Nucleus accumbens (tissue), 56 donors: ENCODE measurements at places on chromosomes 13 and 19.

DNA sequence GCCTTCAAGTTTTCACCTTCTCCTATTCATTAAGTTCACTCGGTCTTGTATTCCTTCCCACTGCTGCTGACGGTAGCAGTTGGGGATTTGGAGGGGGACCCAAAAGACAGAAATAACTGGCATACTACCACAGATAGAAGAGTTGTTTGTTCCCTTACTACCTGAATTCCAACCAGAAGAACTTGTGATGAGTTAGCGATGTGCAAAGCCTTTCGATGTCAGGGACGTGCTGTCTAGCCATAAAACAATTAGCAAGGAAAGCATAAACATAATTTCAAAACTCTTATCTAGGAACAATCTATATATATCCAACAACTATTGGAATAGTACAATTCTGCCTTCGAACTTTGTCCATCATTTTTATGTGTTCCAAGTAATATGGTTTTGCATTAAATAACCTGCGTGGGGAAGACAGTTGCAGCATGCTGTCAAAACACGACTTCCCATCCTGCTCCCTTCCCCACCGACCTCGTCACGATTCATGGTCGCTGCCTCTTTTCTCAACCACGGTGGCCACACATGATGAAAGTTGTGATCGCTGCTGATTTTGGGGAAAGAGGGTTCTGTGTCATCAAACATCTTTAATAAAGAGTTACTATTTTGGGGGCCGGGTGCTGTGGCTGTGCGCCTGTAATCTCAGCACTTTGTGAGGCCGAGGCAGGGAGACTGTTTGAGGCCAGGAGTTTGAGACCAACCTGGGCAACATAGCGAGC, 3.8 kb upstream of the SLC7A9 start:
- DNase-seq = no peak

DNA sequence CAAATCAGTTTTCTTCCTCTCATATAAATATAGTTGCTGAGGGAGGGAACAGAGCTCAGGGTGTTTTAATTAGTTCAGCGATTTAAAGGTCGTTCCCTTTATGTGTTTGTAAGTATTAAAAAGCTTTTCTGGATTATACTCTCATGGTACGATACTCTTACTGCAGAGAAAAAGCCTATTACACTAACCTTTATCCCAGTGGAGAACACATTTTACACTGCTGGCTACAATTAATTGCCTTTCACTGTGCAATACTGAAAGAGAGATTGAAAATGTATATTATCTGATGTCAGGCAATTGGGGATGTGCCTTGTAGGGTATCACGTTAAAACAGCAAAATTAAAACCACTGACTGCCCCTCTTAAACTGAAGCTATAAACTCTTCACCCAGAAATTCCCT, 526.9 kb upstream of the SGCG start:
- DNase-seq = no peak

- DNase-seq = peak; percentile 4
Observed at GRCh38 chr13:95603887-95604555, 40.5 kb downstream of the DZIP1 start.

DNA sequence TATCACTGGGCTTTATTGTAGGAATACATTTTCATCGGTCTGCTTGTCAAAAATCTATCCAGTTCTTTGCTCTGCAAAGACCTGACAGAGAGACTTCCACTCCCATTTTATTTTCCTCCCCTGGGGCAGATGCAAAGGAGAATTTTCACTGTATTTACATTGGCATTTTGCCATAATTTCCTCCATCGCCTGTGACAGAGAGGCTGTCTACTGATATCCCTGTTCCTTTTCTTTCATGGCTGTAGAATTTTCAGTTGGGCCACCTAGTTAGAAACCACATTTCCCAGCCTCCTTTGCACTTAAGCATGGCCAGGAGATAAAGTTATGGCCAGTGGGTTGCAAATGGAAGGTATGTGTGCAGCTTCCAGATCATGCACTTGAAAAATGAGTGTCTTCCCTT, 89.3 kb downstream of the NUFIP1 start:
- no peak for DNase-seq

DNA sequence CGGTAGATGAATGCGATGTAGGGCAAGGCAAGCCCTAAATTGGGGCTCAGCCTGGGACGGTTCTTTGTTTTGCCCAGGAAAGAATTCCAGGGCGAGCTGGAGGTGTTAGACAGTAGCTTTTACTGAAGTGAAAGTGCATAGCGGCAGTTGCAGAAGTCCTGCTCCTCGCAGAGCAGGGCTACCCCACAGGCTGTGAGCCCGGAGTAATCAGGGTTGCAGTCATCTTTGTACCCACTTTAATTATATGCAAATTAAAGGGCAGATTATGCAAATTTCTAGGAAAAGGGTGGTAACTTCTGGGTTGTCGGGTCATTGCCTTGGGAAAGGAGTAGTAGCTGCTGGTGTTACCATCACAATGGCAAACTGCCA, 30.5 kb downstream of the VAV1 start:
- DNase-seq = no peak

- no peak for DNase-seq
Observed at GRCh38 chr19:1467490-1468273, 11.3 kb downstream of the C19orf25 start.

DNA sequence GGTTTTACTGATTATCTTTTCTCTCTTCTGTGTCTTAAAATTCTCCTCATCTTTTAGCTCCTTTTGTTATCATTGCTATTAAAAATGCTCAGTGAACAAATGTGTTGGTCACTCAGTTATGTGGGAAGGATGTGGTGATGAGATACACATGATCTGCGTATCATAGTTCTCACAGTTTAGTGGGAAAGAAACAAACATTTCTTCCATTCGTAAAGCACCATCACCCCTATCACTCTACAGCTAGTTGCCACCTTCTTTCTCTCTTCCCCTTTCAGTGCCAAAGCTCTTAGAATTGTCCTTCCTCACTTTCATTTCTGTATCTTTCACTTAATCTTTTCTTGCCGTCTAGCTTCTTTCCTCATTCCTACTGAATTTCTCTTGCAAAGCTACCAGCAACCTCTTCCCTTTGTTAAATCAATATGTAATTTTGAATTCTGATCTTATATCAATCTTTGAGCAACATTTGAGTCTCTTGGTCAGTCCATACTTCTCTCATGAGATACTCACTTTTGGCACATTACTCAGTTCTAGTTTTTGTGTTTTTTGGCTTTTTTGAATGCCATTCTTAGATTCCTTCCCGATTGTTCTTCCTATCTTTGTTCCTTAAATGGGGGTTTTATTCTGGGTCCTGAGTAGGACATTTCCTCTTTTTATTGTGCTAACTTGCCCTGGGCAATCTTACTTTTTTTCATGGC, 122.3 kb downstream of the PCCA start:
- no peak for DNase-seq

- no peak for DNase-seq
Observed at GRCh38 chr19:9086761-9087160, at the start of gene OR1M1. TSS of gene OR1M1 (plus strand) at chr19:9087061. CDS start at chr19:9093245, 6,184 bp downstream.

GRCh38 chr13:111577956-111578605, 257.6 kb downstream of the TEX29 start:
- no peak for DNase-seq

- DNase-seq = no peak
Observed at GRCh38 chr13:60268203-60268555, 104.5 kb upstream of the DIAPH3 start.

- DNase-seq = no peak
Observed at GRCh38 chr19:44548736-44549135, 19.3 kb upstream of the CEACAM20 start.

DNA sequence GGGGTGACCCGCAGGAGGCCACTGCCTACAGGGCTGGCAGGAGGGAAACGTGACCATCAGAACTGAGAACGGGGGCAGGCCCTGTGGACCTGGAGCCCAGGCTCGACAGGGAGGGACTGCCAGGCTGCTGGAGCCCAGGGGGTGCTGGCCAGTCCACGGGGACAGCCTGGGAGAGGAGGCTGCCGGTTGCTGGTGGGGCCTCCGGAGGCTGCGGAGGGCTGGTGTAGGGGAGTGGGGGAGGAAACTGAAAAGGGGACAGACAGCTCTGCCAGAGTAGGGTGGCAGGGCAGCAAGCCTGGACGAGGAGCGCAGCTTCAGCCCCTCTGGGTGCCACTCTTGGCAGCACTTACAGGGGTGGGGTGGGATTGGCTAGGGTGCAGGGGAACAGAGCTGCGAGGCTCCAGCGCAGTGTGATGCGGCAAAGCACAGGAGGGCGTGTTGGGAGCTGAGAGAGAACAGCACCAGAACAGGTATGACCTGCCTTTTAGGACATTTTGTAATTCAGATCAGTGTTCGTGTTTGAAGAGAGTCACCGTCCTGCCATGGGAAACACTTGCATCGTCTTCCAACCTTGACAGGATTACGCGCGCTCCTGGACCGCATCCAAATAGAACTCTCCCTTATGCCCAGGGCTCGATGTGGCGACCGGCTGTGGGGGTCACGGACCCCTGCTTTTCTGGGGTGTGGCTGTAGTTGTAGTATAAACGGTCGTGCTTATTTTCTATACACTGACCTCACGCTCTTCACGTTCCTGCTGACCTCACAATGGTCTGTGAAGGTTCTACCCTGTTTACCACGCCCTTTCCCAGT, 19.9 kb upstream of the ARHGEF7 start:
- no peak for DNase-seq

- DNase-seq = no peak
Observed at GRCh38 chr19:31179471-31179852, 169.8 kb downstream of the TSHZ3 start.

DNA sequence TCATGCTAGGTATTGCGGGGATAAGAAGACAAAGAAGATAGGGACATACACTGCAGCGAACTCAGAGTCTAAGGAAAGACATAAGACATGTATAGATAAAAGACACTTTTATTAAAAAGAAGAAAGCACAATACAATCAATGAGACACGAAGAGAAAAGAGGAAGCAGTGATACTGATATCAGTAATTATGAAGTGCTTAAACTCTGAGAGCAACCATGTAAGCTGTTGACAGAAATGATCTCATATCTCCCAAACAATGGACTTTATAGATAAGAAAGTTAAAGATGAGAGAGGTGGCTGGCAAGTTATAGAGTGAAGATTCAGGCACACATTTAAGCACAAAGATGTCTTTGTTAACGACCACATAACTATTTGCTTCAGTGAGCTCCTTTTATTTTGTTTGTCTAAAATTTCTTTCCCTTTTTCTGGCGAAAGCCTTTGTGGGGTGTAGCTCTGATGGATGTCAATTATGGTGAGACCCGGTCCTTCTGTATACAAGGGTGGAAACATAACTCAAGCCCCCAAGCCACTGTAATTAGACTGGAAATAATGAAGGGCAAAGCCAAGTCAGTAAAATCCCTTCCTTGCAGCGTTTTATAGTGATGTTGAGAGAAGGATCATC, 818.0 kb upstream of the SLC10A2 start:
- DNase-seq = no peak

GRCh38 chr13:23391752-23392151, 41.8 kb downstream of the SACS start:
- DNase-seq = no peak

DNA sequence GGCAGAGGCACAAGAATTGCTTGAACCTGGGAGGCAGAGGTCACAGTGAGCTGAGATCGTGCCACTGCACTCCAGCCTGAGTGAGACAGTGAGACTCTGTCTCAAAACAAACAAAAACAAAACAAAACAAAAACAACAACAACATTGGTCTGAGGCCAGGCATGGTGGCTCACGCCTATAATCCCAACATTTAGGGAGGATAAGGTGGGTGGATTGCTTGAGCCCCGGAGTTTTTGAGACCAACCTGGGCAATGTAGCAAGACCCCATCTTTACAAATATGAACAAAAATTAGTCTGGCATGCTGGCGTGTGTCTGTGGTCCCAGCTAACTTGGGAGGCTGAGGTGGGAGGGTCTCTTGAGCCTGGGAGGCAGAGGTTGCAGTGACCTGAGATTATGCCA, 16.0 kb upstream of the NWD1 start:
- DNase-seq = no peak

GRCh38 chr19:31263328-31263727, 85.9 kb downstream of the TSHZ3 start:
- no peak for DNase-seq

DNA sequence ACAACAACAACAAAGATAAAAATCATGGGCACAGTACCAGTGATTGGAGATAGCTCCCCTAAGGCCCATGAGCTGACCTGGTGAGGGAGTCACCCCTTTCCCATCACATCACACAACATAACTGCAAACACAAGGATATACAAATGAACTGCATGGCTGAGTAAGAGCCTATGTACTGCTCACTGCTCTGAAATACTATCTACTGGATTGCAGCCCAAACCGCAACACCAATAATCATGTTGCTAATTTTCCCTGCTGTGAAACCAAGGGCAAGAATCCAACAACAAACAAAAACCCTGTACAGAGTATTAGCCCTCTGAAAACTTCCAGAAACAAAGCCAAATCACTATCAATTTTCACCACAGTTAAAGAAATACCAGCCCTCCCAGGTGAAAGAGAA, 1893.2 kb downstream of the PCDH9 start:
- no peak for DNase-seq

- no peak for DNase-seq
Observed at GRCh38 chr13:73776151-73776785, 357.9 kb downstream of the KLF12 start.

GRCh38 chr19:1169921-1170885, 3.9 kb downstream of the SBNO2 start:
- DNase-seq = no peak

DNA sequence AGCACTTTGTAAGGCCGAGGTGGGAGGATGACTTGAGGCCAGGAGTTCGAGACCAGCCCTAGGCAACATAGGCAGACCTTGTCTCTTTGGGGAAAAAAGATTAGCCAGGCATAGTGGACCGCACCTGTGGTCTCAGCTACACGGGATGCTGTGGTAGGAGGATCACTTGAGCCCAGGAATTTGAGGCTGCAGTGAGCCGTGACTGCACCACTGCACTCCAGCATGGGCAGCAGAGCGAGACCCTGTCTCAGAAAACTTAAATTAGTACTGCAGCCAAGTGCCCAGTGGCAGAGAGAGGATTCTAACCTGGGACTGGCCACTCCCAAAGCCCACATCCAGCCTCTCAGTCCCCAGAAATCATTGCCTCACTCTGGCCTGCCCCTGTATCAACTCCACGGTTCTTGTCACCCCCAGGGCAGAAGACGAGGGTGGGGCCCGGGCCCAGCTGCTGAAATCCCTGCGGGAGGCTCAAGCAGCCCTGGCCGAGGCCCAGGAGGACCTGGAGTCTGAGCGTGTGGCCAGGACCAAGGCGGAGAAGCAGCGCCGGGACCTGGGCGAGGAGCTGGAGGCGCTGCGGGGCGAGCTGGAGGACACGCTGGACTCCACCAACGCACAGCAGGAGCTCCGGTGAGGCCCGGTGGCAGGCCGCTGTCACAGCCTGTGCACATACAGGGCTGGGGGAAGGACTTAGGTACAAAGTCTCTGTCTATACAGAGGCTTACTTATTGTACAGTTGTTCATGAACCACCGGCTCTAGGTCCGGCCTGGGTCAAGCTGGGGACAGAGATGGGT, 53.4 kb downstream of the KCNC3 start:
- DNase-seq = no peak

DNA sequence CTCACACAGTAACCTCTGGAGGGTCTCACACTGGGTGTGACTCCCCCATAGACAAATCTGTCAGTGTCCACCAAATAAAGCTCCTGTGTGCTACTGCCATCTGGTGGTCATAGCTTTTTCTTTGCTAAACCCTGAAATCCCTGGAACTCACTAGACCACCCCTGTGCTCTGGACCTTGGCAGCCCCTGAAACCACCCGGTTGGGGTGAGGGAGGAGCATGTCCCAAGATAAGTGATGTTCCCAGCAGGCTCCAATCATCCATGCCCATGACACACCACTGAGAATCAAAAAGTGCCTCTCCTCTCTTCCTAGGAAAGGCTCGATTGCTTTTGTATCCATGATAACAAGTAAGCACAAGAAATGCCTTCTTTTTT, 6.5 kb upstream of the HSD17B14 start:
- DNase-seq = peak; percentile 9

GRCh38 chr19:1133471-1133929, 29.7 kb downstream of the GPX4 start:
- DNase-seq = no peak

- peak; percentile 94 for DNase-seq
Observed at GRCh38 chr19:4759388-4760284, 31.9 kb upstream of the FEM1A start.
